ENCODE measurements at places on chromosomes 3 and 15. TPM values are rescaled to one million over a fixed set of nuclear protein-coding genes. Genes with fewer than 3 reads are reported as not detected.

RAB27A gene
- 12.4 TPM for total RNA-seq

DUOXA1 gene
- total RNA-seq = 0.06 TPM

HRG gene
- not detected for total RNA-seq

CRELD1 gene
- 14.5 TPM for total RNA-seq

LDHAL6B gene
- not detected for total RNA-seq

KBTBD8 gene
- total RNA-seq = 0.40 TPM

PLA2G4B gene
- total RNA-seq = 0.78 TPM

CLSTN2 gene
- total RNA-seq = 0.02 TPM

PCOLCE2 gene
- 30.3 TPM for total RNA-seq

PIERCE2 gene
- total RNA-seq = 4.2 TPM

KBTBD13 gene
- total RNA-seq = not detected

CYP1A1 gene
- total RNA-seq = 1.6 TPM

EPHA3 gene
- total RNA-seq = not detected

PCLAF gene
- 270 TPM for total RNA-seq

PEX5L gene
- total RNA-seq = not detected

RPLP1 gene
- total RNA-seq = 3,922 TPM
